Neuronal stem cell (in vitro differentiated cells): ENCODE measurements at places on chromosomes 6 and 20.
A peak's percentile ranks its signal among the peaks of the same experiment; 100 is the strongest.

DNA sequence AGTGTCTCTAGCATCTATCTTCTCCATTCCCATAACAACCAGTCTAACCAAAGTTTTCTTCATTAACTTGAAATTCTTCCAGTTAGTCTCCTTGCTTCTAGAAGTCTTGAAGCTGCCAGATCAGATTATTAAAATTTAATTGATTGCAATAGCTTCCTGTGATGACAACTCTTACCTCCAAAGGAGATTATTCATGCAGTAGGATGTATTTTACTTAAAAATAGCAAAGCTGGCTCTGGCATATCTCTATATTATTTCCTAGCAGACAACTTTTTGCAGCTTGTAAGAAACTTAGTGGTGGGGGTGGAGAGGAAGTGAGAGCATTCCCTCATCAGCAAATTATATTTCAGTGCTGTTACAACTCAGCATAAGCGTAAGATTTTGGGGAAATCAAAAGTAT, 290.4 kb downstream of the GRIK2 start:
- no peak for DNase-seq

- peak; percentile 41 for DNase-seq
Measured at GRCh38 chr6:63764318-63764916, 128.8 kb downstream of the PHF3 start.

DNA sequence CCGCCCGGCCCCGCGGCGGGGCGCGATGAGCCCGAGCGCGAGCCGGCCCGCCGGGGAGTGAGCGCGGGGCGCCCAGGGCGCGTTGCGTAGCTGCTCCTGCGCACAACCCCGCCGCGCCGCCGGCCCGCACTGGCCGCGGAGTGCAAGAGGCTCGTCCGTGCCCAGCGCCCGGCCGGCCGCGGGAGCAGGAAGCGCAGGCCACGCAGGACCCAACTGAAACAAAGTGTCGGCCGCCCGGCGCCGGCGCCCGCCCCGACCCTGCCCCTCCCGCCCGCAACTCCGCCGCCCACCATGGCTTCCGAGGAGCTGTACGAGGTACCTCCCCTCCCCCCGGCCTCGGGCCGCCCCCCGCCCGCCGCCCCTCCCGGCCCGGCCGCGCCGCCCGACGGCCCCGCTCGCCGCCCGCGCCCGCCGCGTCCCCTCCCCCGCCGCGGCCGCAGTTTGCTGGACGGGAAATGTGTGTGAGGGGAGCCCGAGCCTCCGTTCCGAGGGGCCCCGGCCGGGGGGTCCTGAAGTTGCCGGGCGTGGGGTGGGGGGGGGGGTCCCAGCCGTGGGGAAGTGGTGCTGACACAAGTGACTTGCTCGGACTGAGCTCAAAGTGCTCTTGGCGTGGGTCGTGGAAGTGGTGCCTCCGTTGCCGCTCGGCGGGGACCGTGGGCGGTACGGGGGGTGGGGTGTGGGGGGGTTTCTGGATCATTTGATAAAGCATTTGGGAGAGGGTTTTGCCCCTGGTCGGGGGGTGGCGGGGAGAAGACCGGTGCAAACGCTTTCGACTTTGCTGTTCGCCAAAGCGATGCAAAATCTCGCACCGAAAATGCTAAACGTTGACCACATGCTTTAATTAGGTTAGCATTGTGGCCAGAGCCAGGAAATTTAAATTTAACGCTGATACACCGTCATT, 539 bp downstream of the CDYL start:
- peak; percentile 38 for DNase-seq

DNA sequence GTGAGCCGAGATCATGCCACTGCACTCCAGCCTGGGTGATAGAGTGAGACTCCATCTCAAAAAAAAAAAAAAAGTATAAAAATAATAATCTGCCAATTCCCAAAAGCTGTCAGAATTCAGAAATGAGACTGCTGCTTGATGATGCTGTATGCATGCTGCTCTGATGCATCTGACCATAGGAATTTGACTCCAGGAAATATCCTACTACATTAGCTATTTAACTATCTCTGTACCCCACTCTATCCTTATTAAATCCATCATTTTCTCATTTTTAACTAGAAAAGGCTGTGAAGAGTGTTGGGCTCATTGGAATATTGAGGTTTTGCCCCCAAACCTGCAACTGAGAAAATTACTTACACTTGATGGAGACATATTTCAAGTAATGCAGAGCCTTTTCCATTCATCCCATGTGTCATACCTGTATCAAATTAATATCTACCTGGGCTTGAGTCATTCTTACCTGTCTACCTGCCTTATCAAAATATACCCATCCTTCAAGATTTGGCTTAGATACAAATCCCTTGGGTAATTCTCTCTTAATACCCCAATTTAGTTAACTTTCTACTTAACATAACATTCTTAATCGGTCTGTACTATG, 135.2 kb upstream of the PREP start:
- no peak for DNase-seq

DNA sequence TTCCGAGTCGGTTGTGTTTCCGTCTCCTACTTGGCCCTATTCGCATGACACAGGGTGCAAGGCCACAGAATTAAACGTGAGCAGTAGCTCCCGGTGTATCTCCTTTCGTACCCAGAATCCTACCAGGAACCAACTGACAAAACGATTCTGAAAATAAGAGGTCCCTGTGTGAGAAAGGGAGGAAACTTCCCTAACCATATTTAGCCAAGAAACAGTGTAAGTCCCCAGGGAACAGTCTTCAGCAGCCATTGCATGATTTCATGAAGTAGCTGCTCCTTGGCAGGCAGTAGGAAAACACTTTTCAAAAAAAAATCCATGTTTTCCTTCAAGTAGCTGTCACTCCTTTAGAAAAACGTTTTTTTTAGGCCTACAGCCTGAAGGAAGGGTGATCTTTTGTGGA, 46.9 kb downstream of the PDE10A start:
- no peak for DNase-seq

- DNase-seq: no peak
Measured at GRCh38 chr6:164121527-164121926, 707.0 kb downstream of the QKI start.

DNA sequence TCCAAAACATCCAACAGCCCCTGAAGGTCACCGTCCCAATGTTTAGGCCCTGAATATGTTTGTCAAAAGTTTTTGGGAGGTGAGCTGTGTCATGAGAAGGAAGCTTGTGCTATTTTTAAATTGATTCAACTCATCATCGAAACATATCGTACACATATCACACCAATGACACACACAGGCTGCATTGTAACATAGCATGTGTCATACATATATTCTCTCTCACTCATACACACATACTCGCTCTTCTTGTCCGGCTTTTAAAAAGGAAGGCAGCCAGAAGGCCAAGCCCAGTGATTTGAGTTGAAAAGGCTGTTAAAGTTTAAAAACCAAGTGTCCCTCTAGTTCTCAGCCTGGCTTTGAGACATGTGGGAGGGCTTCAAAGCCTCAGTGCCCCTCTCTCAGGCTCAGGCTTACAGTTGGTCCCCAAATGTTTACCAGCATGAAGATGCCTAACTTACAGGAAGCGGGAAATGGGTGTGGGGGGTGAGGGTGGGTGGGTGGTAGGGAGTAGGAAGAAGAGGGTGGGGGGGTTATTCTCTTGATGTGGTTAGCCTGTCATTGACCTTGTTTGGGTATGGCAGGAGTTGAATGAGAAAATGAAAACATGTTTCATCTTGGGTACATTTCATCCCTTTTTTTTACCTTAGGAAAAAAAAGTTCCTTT, 3.3 kb upstream of the PRDM1 start:
- DNase-seq: no peak

GRCh38 chr6:16204653-16205376, 33.6 kb upstream of the GMPR start:
- DNase-seq: no peak

GRCh38 chr6:109424946-109425345, 15.5 kb downstream of the PPIL6 start:
- DNase-seq: no peak

DNA sequence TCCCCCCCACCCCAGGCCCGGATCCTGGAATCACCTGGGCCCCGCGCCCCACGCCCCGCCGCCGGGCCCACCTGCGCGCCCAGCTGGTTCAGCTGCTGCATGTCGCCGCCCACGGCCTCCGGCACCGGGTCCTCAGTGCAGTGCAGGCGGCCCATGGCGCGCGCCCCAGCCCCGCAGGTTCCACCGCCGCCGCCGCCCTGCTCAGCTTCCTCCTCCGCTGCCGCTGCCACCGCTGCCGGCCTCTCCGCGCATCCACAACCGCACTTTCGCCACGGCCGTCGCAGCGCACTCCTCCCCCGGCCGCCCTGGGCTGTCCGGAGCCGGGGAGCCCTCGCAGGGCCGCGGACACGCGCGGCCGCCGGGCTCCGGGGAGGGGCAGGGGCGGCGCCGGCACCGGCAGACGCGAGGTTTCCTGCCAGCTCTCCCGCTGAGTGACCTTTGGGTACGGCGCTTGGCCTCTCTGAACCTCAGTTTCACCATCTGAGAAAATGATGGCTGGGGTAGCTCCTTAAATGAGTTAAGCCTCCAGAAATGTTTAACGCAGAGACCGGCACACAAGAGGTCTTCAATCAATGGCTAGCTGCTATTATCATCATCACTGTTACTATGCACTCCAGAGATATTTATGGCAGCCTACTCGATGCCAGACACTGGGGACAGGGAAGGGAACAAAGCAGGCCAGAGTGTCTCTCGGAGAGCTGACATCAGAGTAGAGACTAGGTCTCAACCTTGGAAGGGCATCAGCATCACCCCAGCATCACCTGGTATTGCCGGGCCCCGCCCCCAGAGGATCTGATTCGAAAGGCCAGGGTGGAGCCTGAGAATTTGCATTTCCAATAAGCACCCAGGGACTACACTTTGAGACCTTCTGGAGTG, at the start of gene COMMD7:
COMMD7 (minus strand) TSS at position 231 of the 876 bp plus-strand sequence; CDS start at position 155, 76 bp downstream.
- no peak for DNase-seq

GRCh38 chr6:107786709-107787588, 37.2 kb downstream of the SCML4 start:
- DNase-seq: no peak

GRCh38 chr6:25446830-25447569, 167.8 kb downstream of the CARMIL1 start:
- DNase-seq: no peak

DNA sequence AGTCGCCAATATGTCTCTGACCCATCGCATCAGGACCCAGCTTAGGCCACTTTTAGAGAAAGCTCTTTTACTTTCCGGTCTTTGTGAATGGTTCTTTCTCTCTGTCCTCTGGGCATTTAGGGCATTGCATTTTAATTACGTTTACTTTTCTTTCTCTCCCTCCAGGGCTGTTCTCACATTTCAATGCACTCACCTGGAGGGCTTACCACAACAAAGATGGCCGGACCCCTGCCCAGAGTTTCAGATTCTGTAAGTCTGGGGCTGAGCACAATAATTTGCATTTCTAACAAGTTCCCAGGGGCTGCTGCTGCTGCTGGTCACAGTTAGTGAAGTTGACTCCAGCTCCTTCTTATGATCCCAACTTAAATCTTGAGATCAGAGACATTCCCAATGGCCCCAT, 3.0 kb downstream of the ANKRD66 start:
- no peak for DNase-seq

- DNase-seq: no peak
Measured at GRCh38 chr6:74280130-74280692, 584.2 kb downstream of the CD109 start.

GRCh38 chr6:155980768-155981079, 525.1 kb upstream of the NOX3 start:
- DNase-seq: no peak

GRCh38 chr6:53792973-53793317, 1.9 kb upstream of the LRRC1 start:
- no peak for DNase-seq

- no peak for DNase-seq
Measured at GRCh38 chr6:116476002-116476678, 15.0 kb downstream of the CALHM6 start.

GRCh38 chr6:102732898-102733297, 1339.4 kb downstream of the GRIK2 start:
- DNase-seq: no peak

GRCh38 chr20:34954904-34955230, 739 bp downstream of the GSS start:
- DNase-seq: no peak

- no peak for DNase-seq
Measured at GRCh38 chr6:169285165-169285564, 31.5 kb upstream of the THBS2 start.

DNA sequence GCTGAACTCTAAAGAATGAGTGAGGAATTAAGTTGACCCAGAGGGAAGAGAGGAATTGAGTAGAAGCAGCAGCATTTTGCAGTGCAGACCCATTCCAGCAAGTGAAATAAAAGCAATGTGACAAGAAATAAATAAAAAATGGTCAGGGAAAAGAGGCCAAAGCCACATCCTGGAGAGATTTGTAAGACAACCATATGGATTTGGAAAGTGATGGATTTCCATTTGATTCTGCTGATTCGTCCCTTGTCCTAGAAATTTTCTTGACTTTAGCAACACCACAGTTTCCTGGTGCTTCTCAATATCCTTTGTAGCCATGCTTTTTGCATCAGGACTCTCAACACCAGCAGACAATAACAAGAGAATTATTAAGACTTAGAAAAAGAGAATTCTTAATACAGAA, 29.8 kb downstream of the ANKEF1 start:
- no peak for DNase-seq

DNA sequence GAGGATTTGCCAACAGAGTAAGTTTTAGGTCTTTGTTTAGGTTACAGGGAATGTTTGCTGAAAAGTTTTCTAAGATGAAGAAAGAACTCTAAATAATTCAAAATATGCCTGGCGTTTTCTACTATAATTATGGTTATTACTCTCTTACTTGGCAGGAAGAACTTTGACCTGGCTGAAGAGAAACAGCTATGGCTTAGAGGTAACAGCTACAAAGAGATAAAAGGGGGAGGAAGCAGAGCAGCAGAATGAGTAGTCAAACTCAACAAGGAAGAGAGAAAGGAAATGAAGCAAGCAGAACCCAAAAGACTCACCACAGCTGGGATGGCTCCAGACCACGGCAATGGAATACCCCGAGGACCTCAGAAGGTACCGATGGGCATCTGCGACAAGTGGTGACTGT, 95.6 kb downstream of the KIF16B start:
- DNase-seq: no peak

DNA sequence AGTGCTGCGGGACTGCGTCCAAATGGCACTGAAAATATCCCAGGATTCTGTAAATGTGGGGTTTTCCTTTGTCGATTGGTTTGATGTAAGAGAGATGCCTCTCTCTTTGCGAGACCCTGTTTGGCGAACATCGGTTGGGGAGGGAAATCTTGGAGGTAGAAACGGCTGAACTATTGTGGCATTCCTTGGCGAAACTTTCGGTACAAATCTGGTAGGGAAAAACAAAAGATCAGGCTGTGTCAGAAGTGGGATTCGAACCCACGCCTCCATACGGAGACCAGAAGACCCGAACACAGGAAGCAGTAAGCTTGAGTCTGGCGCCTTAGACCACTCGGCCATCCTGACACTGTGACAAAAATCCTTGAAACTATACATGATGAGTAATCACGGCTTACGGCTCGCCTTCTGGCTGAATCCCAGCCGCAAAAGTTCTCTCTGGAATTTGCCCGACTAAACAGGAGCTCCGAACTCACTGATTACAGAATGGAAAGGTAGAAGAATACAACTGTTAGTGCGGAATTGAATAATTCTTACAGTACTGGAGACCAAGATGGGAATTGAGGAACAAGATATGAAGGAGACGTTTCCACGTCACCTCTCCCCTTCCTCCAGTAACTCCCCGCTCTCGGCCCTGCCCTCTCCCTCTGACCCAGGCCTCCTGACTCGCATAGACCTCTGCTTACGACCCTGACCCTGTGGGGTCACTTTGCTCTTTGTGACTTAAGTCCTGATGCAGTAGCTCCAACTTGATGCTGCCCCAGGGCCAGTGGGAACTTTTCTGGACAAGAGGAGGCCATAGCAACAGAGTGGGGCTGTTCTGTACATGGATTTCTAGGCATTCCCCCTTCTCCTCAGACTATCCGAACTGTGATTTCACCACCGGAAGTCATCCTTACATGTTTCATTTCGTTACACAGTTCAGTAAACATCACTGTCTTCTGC, 132.8 kb upstream of the ZNF184 start:
- DNase-seq: peak; percentile 82
